Suprapubic skin (tissue), 4 donors: ENCODE measurements at places on chromosomes 7 and 10. TPM values are rescaled to one million over a fixed set of nuclear protein-coding genes. Genes with fewer than 3 reads are reported as not detected.

The AGBL3 gene
- 0.49 TPM for total RNA-seq

The PLXDC2 gene
- total RNA-seq: 97.0 TPM

The GLI3 gene
- 23.1 TPM for total RNA-seq

The MYO1G gene
- total RNA-seq: 0.68 TPM

The MYH16 gene
- not detected for total RNA-seq

The TUBB8 gene
- total RNA-seq: not detected

The GOT1 gene
- 46.2 TPM for total RNA-seq

The MLXIPL gene
- total RNA-seq: 1.9 TPM

The SCRN1 gene
- 26.0 TPM for total RNA-seq

The HACD1 gene
- 1.9 TPM for total RNA-seq

The ORAI2 gene
- total RNA-seq: 5.4 TPM

The KLF14 gene
- 0.42 TPM for total RNA-seq

GRCh38 chr7:48045195-48045765 lies 9.9 kb downstream of the C7orf57 start:
- H3K4me3 ChIP-seq: no peak overlapping the region
- no peaks in the 10 kb centered on the region for H3K36me3 ChIP-seq
- no peak overlapping the region for H3K27ac ChIP-seq
- no peaks in the 10 kb centered on the region for H3K27me3 ChIP-seq
- no peaks in the 10 kb centered on the region for H3K4me1 ChIP-seq

GRCh38 chr7:48938539-48939295 lies 14.4 kb downstream of the CDC14C start:
- H3K27me3 ChIP-seq: no peaks in the 10 kb centered on the region
- no peak overlapping the region for H3K4me3 ChIP-seq
- no peaks in the 10 kb centered on the region for H3K4me1 ChIP-seq
- no peak for DNase-seq

GRCh38 chr7:33298848-33299247 lies 169.5 kb downstream of the BBS9 start:
- H3K27ac ChIP-seq: no peak overlapping the region
- no peak for DNase-seq
- no peaks in the 10 kb centered on the region for H3K4me1 ChIP-seq
- H3K4me3 ChIP-seq: no peak overlapping the region
- H3K27me3 ChIP-seq: no peaks in the 10 kb centered on the region
- H3K36me3 ChIP-seq: peaks cover 3% of the 10 kb centered on the region

DNA sequence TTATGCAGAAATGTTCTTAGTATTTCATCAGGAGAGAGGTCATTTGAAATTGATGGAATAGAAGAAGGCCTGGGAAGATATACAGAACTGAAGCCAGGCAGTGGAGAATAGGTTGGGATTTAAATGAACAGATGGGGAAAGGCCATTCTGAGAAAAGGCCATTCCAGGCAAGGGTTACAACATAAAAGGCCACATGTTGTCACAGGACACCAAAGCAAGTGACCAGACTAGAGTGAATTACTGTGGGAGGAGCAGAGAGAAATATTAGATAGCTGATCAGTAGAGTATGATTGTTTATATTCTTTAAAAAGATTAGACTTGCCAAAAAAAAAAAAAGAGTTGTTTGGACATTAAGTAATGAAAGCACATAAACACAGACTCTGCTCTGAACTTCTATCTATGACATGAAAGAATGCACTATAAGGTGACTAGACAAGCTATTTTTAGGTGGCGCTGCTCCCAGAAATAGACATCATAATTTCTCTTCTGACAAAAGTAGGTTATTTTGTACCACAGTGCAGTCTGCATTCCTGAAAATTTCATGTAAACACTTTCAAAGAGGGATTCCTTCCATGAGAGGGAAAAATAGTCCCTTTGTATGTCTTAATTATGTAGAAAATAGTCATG lies 55.2 kb upstream of the DKK1 start:
- no peaks in the 10 kb centered on the region for H3K36me3 ChIP-seq
- no peak overlapping the region for H3K27ac ChIP-seq
- H3K4me1 ChIP-seq: no peaks in the 10 kb centered on the region
- no peak for DNase-seq
- no peak overlapping the region for H3K4me3 ChIP-seq

DNA sequence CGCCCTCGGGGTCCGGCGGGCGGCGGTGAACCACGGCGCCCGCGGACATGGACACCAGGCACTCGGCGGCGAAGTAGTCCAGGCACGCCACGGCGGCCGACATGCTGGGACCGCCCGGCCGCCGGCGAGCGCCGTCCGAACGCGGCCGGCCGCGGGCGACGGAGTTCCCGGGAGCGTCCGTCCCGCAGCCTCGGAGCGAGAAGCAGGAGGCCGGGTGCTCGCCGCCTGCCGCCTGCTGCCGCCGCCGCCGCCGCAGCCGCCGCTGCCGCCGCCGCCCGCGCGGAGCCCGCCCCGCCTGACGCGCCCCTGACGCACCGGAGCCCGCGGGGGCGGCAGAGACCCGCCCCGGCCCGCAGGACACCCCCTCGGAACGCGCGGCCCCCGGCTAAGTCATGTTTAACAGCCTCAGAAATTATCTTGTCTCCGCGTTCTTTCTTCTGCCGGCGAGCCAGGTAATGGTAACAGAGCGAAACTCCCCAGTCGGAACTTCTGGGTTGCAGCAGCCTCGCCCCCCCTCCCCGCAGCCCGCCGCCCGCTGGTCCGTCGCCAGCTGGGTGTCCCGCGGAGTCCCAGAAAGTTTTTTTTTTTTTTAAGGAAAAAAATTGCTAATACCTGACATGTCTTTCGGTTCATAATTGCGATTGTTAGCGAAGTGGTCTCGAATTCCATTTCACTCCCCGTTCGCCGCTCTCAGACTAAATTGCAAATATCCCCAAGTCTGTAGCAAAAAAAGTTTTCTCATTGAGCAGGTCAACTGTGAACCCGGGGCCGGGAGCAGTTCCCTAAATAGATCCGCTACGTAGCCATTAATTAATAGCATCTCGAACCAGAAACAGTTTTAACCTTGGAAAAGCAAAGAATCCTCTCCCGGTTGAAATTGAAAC lies at the start of gene KLF14:
TSS of gene KLF14 (minus strand) at position 277 of the 884 bp plus-strand sequence. CDS start at position 103, 174 bp downstream.
- H3K4me3 ChIP-seq: peak within 1 kb of the TSS; percentile 66
- H3K27me3 ChIP-seq: peaks cover 93% of the 10 kb centered on the region
- peak within 1 kb of the TSS; percentile 77 for H3K27ac ChIP-seq
- DNase-seq: peak; percentile 66
- H3K36me3 ChIP-seq: no peaks in the 10 kb centered on the region

DNA sequence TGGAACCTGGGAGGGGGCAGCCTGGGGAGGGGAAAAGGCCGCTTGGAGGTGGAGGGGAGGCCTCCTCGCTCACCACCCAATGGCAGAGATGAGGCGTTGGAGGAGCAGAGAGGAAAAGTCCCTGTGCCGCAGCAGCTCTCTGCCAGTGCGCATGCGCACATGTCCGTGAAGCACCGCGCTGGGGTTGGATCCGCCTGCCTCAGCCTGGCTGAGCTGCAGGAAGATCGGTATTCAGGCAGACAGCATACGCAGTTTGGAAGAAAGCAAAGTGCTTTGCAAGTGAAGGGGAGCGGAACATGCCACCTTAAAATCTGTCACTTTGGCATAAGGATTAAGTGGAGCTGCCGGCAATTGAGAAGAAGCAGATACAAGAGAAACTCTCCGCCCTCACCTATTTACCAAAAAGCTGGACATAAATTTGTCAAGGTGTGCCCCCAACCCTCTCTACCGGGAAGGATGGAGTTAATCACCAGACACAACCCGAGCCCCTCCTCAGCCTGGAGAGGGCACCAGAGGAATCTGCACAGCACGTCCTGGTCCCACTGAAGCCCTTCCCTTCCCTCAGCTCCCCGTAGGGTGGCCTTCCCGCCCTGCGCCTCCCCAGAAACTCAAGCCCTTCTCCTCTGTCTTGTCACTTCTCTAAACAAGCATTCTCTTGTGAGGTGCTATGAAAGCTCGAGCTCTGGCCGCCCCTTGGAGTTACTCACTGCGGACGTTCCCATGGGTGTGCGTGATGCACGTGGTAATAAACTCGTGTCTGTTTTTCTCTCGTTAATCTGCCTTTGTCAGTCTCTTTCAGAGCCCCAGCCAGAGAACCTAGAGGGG lies 32.2 kb upstream of the TMEM72 start:
- DNase-seq: peak; percentile 90
- H3K4me3 ChIP-seq: peak overlapping the region; percentile 45
- no peaks in the 10 kb centered on the region for H3K27me3 ChIP-seq

GRCh38 chr10:11236234-11236633 lies 218.6 kb downstream of the CELF2 start:
- H3K4me1 ChIP-seq: peaks cover 8% of the 10 kb centered on the region
- DNase-seq: no peak
- no peaks in the 10 kb centered on the region for H3K36me3 ChIP-seq
- H3K4me3 ChIP-seq: no peak overlapping the region
- H3K27me3 ChIP-seq: no peaks in the 10 kb centered on the region
- no peak overlapping the region for H3K27ac ChIP-seq

GRCh38 chr7:102891693-102892261 lies 21.0 kb upstream of the LRRC17 start:
- peaks cover 34% of the 10 kb centered on the region for H3K4me1 ChIP-seq
- H3K36me3 ChIP-seq: no peaks in the 10 kb centered on the region
- no peak overlapping the region for H3K4me3 ChIP-seq
- no peaks in the 10 kb centered on the region for H3K27me3 ChIP-seq

GRCh38 chr10:85032981-85033380 lies 704.6 kb downstream of the CCSER2 start:
- H3K4me3 ChIP-seq: no peak overlapping the region
- H3K27me3 ChIP-seq: no peaks in the 10 kb centered on the region
- DNase-seq: no peak
- H3K36me3 ChIP-seq: no peaks in the 10 kb centered on the region

DNA sequence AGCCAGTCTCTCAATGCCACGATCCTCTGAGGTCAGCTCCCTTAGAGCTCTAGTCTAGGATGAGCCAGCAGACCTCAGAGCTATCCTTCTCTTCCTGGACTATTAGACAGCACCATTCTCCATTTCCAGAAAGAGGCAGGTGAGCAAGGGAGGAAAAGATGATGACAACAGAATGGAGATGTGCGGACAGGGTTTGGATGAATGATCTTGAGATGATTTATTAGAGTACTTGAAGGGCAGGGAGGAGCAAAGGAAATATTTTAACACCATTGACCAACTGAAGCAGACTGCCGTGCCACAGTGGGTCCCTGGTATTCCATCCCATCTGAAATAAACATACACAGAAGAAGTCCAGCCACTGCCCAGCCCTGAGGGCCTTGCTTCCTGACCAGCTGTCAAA lies 94.3 kb downstream of the CFAP58 start:
- H3K4me3 ChIP-seq: no peak overlapping the region
- H3K36me3 ChIP-seq: no peaks in the 10 kb centered on the region
- H3K27ac ChIP-seq: no peak overlapping the region

DNA sequence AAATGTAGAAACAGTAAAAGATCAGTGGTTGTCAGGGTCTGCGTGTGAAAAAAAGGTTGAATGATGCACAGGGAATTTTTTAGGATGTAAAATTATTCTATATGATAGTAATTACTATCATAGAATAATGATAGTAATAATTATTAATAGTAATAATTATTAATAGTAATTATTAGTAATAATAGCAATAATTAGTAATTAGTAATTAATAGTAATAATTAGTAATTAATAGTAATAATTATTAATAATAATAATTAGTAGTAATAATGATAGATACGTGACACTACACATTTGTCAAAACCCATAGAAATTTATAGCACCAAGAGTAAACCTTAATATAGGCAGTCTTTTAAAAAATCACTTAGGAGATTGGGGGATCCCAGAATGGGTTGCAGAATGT lies 4.5 kb upstream of the NUDCD3 start:
- no peaks in the 10 kb centered on the region for H3K36me3 ChIP-seq
- H3K27ac ChIP-seq: no peak overlapping the region
- no peak overlapping the region for H3K4me3 ChIP-seq
- H3K4me1 ChIP-seq: no peaks in the 10 kb centered on the region

DNA sequence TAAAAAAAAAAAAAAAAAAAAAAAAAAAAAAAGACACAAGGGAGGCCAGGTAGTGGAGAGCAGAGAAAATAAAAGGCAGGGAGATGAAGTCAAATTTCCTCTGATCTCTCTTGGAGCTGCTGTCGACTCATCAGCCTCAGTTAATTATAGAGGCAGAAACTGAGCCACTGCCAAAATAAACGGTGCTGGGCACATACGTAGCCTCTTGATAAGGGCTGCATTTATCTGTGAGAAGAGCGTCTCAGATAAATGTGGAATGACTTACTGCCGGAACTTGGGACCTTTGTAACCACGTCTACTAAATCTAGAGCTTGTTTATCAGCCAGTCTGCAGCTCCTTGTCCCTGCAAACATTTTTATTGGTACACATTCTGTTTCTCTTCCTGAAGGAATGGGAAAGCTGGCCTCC lies 162.3 kb downstream of the BAMBI start:
- H3K4me3 ChIP-seq: no peak overlapping the region
- H3K4me1 ChIP-seq: no peaks in the 10 kb centered on the region
- no peak overlapping the region for H3K27ac ChIP-seq
- no peaks in the 10 kb centered on the region for H3K36me3 ChIP-seq
- DNase-seq: no peak

DNA sequence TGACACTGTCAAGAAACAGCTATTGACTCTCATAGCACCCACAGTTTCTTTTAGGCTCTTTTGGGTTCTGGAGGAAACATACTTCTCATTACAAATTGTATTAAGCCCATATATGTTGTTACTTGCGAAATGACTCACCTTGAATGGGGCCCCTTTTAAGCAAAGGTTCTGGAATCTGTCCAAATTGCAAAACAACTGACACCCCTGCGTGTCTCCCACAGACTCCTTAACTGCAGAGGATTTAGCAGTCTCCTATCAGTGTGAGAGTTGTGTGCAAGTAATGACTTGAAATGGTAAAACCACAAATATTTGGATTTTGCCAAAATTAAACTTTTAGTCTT lies 192.3 kb downstream of the DNAJC1 start:
- peaks cover 6% of the 10 kb centered on the region for H3K36me3 ChIP-seq
- H3K27ac ChIP-seq: no peak overlapping the region
- no peak overlapping the region for H3K4me3 ChIP-seq
- no peaks in the 10 kb centered on the region for H3K4me1 ChIP-seq
- no peaks in the 10 kb centered on the region for H3K27me3 ChIP-seq

DNA sequence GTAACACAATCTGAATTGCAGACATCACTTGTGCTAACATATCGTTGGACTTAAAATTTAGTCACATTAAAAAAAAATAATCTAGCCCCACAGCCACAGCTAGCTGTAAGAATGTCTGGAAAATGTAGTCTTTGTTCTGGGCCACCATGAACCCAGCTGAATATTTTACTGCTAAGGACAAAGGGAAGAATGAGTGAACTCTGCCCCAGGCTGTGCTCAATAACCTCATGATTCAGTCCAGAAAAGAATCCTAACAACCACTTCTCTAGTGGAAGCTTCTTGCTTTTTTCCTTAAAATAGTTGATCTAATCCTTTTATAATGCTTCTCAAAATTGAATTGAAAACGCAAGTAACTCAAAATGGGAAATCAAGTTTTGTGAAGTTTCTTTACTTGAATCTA lies 25.6 kb upstream of the SOSTDC1 start:
- H3K4me1 ChIP-seq: no peaks in the 10 kb centered on the region
- H3K27ac ChIP-seq: no peak overlapping the region
- no peaks in the 10 kb centered on the region for H3K27me3 ChIP-seq

- no peak for DNase-seq
- H3K27me3 ChIP-seq: no peaks in the 10 kb centered on the region
- no peak overlapping the region for H3K4me3 ChIP-seq
- H3K36me3 ChIP-seq: no peaks in the 10 kb centered on the region
Measured at GRCh38 chr7:139011373-139011772, 24.5 kb downstream of the ZC3HAV1L start.
